ENCODE measurements at places on chromosomes 7 and 10. TPM values are rescaled to one million over a fixed set of nuclear protein-coding genes. Genes with fewer than 3 reads are reported as not detected.

DNA sequence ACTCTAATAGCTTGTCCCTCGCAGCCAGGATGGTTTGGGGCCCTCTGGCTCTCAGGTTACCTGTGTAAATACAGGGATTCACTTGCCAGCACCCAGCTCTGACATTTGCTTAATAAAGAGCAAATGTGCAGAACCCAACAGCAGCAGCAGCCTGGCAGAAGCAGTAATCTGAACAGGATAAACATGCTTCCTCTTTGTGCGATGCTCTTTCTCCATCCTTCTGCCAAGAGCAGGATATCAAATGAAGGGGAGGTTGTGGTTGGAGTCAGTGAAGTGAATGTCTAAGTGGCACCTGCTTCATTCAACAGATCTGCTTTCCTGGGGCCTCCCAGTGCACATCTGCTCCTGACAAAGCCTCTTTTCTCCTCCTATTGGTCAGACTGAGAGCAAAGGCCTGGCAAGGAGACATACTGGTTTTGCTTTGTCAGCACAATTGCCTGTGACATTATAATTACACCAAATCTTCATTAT is 130.3 kb downstream of the NRF1 start:
- DNase-seq: no peak

GRCh38 chr7:30206491-30206890 is 71.7 kb downstream of the MTURN start:
- no peak for DNase-seq

GRCh38 chr7:82167558-82168314 is 275.8 kb downstream of the CACNA2D1 start:
- no peak for DNase-seq

DNA sequence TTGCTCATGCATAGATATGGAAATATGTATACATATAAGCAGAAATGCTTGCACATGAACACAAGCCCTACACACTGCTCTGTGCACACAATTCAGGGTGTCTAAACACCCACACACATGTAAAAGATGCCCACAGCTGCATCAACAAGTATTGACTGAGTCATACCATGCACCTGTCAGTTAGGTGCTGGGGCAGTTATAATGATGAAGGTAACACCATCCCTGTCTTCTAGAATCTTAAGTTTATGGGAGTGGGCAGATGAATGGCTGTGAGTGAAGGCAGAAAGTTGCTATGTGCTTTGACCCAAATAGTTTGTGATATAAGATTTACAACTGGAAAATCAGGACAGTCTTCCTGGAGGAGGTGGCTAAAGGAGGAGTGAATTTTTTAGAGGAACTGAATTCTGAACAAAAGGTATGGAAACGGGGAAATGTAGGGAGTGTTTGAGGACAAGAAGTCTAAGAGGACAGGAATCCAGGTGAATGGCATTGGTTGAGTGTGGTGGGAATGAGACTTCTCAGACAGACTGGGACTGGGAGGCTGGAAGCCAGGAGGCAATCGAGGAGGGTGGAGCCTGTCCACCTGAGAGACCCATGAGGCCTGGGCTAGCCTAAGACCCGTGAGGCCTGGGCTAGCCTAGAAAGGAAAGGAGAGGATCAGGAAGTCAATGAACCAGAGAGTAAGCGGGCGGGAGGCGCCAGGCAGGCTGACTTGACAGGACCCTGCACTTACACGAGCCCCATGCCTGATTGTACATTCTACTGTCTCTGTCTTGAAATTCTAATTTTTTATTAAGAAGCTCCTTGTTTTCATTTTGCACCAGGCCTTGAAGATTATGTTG is 20.7 kb downstream of the POLL start:
- no peak for DNase-seq

- DNase-seq: no peak
Measured at GRCh38 chr10:133393401-133394063, 425 bp upstream of the MTG1 start.

DNA sequence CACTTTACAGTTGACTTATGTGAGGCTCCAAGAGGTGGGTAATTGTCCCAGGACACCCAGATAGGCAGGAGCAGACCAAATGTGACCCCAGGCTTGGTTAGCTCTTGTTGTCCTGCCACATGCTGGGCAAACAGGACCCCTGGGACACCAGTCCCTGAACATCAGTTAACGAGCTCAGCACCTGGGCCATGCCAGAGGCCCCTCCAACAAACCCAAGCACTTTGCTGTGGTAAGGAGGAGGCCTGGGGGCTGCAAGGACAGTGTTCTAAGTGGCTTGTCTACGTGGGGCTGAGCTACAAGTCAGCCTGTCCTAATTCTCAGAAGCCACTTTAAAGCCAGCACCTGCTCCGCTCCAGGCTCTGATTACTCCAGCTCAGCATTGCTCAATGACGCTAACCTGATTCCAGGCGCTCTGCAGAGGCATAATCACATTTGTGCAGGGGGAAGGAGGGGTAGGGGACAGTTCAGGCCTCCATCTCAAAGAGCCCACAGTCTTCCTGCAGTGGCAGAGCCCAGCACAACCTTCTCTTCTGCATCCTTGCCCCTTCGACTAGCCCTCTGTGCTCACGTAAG is 57.2 kb downstream of the DDC start:
- DNase-seq: no peak

DNA sequence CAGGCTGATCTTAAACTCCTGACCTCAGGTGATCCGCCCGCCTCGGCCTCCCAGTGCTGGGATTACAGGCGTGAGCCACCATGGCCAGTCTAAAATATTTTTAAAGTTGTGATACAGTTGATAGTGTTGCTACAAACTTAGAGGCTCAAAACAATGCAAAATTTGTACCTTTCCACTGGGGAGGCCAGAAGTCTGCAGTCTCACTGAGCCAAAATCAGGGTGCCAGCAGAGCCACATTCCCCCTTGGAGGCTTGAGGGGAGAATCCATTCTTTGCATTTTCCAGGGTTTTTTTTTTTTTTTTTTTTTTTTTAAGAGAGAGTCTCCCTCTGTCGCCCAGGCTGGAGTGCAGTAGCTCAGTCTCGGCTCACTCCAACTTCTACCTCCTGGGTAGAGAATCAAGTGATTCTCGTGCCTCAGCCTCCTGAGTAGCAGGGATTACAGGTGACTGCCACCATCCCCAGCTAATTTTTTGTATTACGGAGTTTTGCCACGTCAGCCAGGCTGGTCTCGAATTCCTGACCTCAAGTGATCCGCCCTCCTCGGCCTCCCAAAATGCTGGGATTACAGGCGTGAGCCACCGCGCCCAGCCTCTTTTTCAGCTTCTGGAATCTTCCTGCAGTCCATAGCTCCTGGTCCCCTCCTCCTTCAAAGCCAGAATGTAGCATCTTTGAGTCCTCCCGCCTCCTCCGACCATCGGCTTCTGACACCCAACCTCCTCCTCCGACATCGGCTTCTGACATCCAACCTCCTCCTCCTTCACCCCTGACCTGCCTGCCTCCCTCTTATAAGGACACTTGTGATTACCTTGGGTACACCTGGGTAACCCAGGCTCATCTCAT is 37.2 kb downstream of the KLRG2 start:
- DNase-seq: no peak

- no peak for DNase-seq
Measured at GRCh38 chr10:609868-610545, 79.5 kb downstream of the DIP2C start.

DNA sequence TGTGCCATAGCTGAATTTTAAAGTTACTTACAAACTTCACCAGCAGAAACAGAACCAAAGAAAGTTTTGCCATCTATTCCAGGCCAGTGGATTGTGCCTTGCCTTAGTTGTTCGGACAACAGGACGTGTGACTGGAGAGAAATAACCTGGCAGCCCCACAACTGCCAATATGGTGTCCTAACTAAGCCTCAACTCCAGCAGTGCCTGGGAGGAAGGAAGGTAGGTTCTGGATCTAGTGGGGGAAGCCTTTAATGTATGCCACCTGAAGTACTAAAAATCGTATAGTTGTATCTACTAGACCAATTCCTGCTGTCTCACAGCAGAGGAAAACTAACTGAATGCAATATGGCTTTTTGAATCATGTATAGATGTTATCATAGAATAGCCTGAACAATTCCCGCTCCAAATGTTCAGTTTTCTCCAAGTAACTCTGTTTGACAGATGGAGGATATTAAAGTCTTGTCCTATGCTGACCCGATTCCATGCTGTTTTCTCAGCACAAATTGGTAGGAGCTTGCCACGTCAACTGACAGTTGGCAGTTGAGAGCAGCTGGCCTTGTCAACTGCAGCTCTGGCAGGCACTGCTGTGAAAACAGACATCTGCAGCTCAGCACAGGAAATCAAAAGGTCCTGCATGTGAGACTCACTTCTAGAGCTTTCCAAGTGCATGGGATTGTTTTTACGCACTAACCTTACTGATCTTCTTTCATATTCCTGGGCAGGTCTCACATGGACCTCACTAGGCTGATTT is 84.5 kb upstream of the WNT16 start:
- no peak for DNase-seq

DNA sequence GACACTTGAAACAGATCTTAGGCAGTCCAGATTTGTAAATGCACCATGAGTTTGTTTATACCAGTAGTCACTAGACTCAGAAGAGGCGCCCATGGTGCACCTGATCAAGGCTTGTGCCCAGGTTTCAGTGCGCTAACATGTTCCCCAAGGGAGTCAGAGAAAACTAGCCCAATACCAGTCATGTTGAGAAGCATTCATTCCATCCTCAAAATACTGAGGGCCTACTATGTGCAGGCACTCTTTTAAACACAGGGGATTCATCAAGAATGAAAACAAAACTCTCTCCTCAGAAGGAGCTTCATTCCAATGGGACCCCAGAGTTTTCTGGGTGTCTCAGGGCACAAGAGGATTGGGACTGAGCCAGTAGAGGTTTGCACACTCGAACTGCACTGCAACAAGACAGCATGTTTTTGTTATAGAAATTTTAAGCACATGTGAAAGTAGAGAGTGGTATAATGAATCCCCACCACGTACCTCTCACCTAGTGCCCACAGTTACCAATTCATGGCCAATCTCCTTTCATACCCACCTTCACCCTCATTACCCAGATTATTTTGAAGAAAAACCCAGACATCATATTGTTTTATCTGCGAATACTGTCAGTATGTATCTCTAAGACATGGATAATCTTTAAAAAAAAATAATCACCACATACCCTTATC is 55.0 kb upstream of the ARID5B start:
- DNase-seq: no peak

- DNase-seq: peak; percentile 58
Measured at GRCh38 chr10:103265717-103266329, 11.1 kb upstream of the INA start.

DNA sequence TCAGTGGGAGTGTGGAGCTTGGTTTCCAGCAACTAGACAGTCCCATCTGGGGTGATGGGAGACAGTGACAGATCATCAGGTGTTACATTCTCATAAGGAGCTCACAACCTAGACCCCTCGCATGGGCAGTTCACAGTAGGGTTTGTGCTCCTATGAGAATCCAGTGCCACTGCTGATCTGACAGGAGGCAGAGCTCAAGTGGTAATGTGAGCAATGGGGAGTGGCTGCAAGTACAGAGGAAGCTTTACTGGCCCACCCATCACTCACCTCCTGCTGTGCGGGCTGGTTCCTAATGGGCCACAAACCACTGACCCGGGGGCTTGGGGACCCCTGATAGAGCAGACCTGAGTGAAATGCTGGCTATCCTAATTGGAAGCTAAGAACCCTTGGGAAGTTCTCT is 242.8 kb downstream of the BAMBI start:
- no peak for DNase-seq

GRCh38 chr7:47485640-47486435 is 96.1 kb downstream of the TNS3 start:
- peak; percentile 59 for DNase-seq

- no peak for DNase-seq
Measured at GRCh38 chr7:137296576-137296975, 47.0 kb downstream of the PTN start.

GRCh38 chr7:65946904-65947303 is 35.1 kb downstream of the GUSB start:
- no peak for DNase-seq

DNA sequence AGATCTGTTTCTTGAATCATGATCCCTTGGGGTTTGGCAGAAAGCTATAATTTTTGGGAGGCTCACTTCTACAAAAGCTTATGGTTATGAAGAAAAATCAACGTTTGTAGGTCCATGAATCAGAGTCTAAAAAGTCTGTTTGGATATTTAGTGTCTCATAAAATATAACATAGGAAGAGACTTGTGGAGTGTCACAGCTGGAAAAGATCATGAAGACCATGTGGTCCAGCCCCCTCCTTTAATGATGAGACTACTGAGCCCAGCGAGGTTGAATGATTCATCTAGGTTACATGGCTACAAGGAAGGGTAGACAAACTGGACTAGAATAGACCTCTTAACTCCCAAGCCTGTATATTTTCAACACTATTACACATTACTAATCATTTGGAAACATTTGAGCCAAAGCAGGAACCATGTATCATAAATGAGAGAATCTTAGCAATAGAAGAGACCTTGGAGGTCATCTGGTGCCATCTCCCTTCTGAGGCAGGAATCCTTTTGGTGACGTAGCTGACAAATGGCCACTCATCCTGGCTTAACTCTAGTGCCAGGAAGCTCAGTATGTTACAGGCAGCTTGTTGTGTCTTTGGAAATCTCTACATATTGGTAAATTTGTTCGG is 152.5 kb downstream of the CREB5 start:
- no peak for DNase-seq

DNA sequence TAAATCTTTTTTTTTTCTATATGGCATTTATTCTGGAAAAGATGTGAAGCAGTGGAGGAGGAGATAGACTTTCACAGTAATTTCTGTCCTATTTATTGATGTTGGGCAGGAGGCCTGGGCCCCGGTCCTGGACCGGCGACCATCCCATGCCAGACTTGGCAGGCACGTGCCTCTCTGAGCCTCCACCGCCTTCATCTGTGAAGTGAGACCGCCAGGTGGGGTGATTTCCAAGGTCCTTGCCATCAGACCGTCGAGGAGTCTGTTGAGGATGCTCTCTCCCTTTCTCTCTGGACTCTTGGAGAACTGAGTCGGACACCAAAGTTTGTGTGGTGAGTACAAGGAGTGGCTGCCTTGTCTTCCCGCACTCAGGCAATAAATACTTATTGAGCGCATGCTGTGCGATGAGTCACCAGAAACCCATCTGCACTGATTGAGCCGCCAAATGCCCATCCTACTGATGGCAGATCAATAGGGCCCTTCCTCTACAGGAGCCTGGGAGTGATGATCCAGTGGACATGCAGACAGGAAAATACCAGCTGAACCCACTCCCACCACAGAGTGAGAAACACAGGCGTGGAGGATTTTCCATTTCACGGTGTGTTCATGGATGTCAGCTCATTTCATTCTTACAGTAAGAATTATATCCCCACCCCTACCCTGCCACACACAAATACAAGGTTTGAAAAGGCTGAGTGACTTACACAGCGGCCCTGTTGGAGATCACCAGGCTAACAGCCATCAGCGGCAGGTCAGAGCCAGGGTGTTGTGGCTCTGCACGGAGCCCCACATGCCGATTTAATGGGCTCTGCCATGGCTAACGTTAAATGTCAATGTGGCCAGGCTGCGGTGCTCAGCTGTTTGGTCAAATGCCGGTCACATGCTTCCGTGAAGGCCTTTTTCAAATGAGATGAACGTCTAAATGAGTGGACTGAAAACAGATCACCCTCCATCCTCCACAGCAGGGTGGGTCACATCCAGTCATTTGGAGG is 11.5 kb upstream of the PRKAG2 start:
- DNase-seq: no peak

Gene CTTNBP2
- total RNA-seq: 1.8 TPM

Gene CCDC136
- 0.64 TPM for total RNA-seq

Gene ATAD1
- total RNA-seq: 59.9 TPM

Gene GPNMB
- 12.8 TPM for total RNA-seq

Gene TRIM50
- not detected for total RNA-seq

Gene RBM20
- 0.80 TPM for total RNA-seq

Gene TLX1
- total RNA-seq: 0.52 TPM

Gene SFMBT2
- total RNA-seq: 2.3 TPM
